ENCODE measurements at places on chromosomes 13 and 19. TPM values are rescaled to one million over a fixed set of nuclear protein-coding genes. Genes with fewer than 3 reads are reported as not detected.

Gene CCDC124
- 33.6 TPM for polyA plus RNA-seq

Gene TTYH1
- 0.17 TPM for polyA plus RNA-seq

Gene C19orf67
- polyA plus RNA-seq, result not detected

Gene TPRX1
- not detected for polyA plus RNA-seq

Gene ATP4B
- not detected for polyA plus RNA-seq

GRCh38 chr19:15288146-15288963 lies 44.0 kb downstream of the BRD4 start:
- peak overlapping the region; percentile 62 for H3K4me3 ChIP-seq
- H3K27ac ChIP-seq, result peak overlapping the region; percentile 28
- H3K36me3 ChIP-seq, result no peaks in the 10 kb centered on the region
- no peak for DNase-seq
- no peaks in the 10 kb centered on the region for H3K27me3 ChIP-seq
- H3K4me1 ChIP-seq, result peaks cover 99% of the 10 kb centered on the region

GRCh38 chr13:112721198-112722104 lies 31.6 kb downstream of the ATP11A start:
- H3K27ac ChIP-seq, result no peak overlapping the region
- H3K27me3 ChIP-seq, result no peaks in the 10 kb centered on the region
- no peak overlapping the region for H3K4me3 ChIP-seq
- DNase-seq, result no peak
- peaks cover 5% of the 10 kb centered on the region for H3K36me3 ChIP-seq

DNA sequence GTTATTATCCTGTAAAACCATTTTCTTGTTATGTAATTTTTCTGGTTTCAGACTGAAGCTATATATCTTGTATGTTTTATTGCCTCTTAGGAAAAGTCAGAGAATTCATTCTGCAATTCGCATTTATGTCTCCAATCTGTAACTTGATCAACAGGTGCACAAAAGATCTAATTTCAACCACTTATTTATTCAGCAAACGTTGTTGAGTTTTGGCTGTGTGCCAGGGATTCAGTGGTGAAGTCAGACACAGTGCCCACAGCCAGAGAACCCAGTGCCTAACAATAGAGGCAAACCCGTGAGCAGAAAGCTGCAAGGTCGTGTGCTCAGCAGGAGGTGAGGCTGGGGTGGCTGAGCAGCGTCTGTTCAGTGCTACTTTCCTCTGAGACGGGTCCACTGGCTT lies 119.5 kb upstream of the MCF2L start:
- H3K27me3 ChIP-seq, result no peaks in the 10 kb centered on the region
- H3K36me3 ChIP-seq, result peaks cover 38% of the 10 kb centered on the region
- no peak overlapping the region for H3K4me3 ChIP-seq
- H3K27ac ChIP-seq, result no peak overlapping the region

- no peak for DNase-seq
- peaks cover 2% of the 10 kb centered on the region for H3K27me3 ChIP-seq
- H3K4me3 ChIP-seq, result no peak overlapping the region
- H3K27ac ChIP-seq, result no peak overlapping the region
Measured at GRCh38 chr13:33634546-33634982, 183.4 kb upstream of the RFC3 start.

GRCh38 chr19:45182758-45183157 lies 4.2 kb downstream of the BLOC1S3 start:
- no peaks in the 10 kb centered on the region for H3K27me3 ChIP-seq
- peaks cover 4% of the 10 kb centered on the region for H3K36me3 ChIP-seq
- H3K27ac ChIP-seq, result no peak overlapping the region
- H3K4me3 ChIP-seq, result no peak overlapping the region
- peaks cover 35% of the 10 kb centered on the region for H3K4me1 ChIP-seq

- peak overlapping the region; percentile 81 for H3K4me3 ChIP-seq
- H3K36me3 ChIP-seq, result peaks cover 30% of the 10 kb centered on the region
Measured at GRCh38 chr19:40754611-40755247, 3.7 kb downstream of the SNRPA start.

DNA sequence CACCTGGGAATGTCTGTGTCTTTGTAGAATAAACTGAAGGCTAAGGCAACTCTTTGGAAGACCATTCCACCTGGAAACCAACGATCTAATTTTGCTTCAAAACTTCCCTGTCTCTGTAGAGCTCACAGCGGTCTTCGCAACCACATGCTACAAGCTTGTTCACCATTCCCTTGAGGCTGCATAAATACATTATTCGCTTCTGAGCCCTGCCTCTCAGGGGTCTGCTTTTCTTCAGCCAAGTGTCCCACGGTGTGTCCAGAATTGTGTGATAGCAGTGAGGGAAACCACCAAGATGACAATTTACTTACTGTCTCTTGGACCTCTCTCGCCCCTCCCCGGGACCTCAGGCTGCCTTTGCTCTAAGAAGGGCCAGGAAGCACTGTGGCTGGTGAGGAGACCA lies 51.1 kb downstream of the GPR12 start:
- no peak overlapping the region for H3K27ac ChIP-seq
- H3K27me3 ChIP-seq, result no peaks in the 10 kb centered on the region
- DNase-seq, result no peak

DNA sequence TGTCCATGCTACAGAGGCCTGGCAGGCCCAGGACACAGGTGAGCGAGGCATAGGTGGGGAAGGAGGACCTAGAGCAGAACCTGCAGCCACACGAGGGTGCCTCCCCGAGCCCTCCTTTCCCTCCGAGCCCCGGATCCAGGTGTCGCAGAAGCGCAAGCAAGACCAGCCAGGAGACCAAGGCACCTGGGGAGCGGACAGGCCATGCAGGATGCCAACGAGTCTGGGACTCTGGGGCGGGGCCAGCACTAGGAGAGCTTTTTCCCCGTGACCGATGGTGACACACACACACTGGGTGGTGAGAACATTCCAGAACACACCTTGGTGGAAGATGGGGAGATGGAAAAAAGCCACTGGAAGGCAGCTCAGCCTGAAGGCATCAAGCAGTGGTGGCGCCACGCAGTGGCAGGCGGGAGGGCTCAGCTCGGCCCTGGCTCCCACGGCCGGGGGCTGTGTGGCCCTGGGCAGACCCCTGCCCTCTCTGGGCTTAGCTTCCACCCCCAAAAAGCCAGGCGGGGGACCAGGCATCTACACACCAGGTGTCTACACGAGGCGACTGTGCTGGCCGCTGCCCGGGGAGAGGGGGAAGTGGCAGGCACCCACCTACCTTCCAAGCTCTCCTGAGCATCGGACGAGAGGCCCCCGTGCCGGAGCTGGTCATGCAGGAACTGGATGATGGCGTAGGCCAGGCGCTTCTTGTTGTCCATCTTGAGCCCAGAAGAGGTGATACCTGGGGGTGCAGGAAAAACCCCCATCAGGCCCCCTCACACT lies 14.5 kb downstream of the SGTA start:
- peaks cover 11% of the 10 kb centered on the region for H3K36me3 ChIP-seq
- no peak overlapping the region for H3K4me3 ChIP-seq
- H3K27ac ChIP-seq, result no peak overlapping the region
- H3K4me1 ChIP-seq, result no peaks in the 10 kb centered on the region
- H3K27me3 ChIP-seq, result no peaks in the 10 kb centered on the region
- DNase-seq, result no peak

DNA sequence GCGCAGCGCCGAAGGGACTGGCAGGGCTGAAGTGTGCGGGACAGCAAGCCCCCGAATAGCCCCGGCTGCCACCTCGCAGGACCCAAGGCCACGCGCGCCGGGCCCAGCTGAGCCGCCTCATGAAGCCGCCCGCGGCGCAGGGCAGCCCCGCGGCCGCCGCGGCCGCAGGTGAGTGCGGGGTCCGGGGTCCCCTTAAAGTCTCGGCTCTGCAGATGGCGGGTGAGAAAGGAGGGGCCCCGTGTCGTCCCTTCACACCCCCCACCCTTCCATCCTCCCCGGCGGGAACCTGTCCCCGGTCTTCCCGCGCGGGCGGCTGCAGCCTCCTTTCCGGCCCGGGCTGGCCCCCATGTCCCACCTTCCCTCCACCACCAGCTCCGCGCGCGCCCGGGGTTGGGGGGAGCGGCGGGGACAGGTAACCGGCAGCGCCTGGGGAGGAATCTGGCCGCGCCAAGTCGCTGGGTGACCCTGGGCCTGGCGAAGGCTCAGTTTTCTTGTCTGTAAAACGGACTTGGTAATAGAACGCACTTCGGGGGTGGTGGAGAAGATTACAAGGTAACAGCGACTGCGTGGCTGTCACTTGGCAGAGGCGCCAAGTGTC lies 338 bp downstream of the RGCC start:
- peaks cover 28% of the 10 kb centered on the region for H3K36me3 ChIP-seq
- peaks cover 43% of the 10 kb centered on the region for H3K4me1 ChIP-seq
- H3K4me3 ChIP-seq, result peak overlapping the region; percentile 94
- peak; percentile 61 for DNase-seq
- peak overlapping the region; percentile 94 for H3K27ac ChIP-seq
- no peaks in the 10 kb centered on the region for H3K27me3 ChIP-seq

GRCh38 chr13:107203146-107203847 lies 635.4 kb upstream of the ARGLU1 start:
- H3K36me3 ChIP-seq, result no peaks in the 10 kb centered on the region
- H3K27me3 ChIP-seq, result no peaks in the 10 kb centered on the region
- H3K4me3 ChIP-seq, result no peak overlapping the region
- no peaks in the 10 kb centered on the region for H3K4me1 ChIP-seq

- no peak overlapping the region for H3K4me3 ChIP-seq
- no peaks in the 10 kb centered on the region for H3K4me1 ChIP-seq
- no peaks in the 10 kb centered on the region for H3K27me3 ChIP-seq
- H3K27ac ChIP-seq, result no peak overlapping the region
Measured at GRCh38 chr13:41696163-41697003, 239.0 kb downstream of the RGCC start.

GRCh38 chr19:48683349-48683748 lies 10.5 kb upstream of the NTN5 start:
- DNase-seq, result no peak
- H3K27me3 ChIP-seq, result no peaks in the 10 kb centered on the region
- no peak overlapping the region for H3K27ac ChIP-seq
- no peak overlapping the region for H3K4me3 ChIP-seq
- H3K36me3 ChIP-seq, result no peaks in the 10 kb centered on the region
- H3K4me1 ChIP-seq, result no peaks in the 10 kb centered on the region

- H3K36me3 ChIP-seq, result no peaks in the 10 kb centered on the region
- H3K27ac ChIP-seq, result no peak overlapping the region
- no peak for DNase-seq
- H3K4me1 ChIP-seq, result no peaks in the 10 kb centered on the region
- H3K4me3 ChIP-seq, result no peak overlapping the region
Measured at GRCh38 chr13:101875717-101876393, 423.4 kb downstream of the ITGBL1 start.

DNA sequence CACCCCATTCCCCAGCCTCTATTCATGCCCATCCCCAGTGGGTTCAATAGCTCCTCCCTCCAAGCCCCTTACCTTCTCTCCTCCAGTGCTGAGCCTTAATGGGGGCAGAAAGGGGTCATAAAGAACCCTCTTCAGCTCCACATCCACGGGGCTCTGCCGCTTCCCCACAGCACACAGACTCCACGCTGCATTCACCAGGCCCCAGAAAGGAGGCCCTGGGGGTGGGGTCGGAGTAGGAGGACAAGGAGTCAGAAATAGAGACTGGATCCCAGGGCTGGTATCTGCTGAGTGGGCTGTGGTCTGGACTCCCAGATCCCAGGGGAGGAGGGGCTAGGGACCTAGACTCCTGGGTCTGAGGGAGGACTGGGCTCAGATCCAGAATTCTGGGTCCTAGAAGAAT lies 1.6 kb downstream of the CA11 start:
- H3K27me3 ChIP-seq, result no peaks in the 10 kb centered on the region
- H3K36me3 ChIP-seq, result no peaks in the 10 kb centered on the region
- H3K27ac ChIP-seq, result no peak overlapping the region
- H3K4me3 ChIP-seq, result peak overlapping the region; percentile 88
- DNase-seq, result no peak
